ENCODE measurements at places on chromosomes 3 and 15.

GRCh38 chr3:115814778-115815380, 191.6 kb downstream of the GAP43 start:
- DNase-seq = peak; percentile 70

DNA sequence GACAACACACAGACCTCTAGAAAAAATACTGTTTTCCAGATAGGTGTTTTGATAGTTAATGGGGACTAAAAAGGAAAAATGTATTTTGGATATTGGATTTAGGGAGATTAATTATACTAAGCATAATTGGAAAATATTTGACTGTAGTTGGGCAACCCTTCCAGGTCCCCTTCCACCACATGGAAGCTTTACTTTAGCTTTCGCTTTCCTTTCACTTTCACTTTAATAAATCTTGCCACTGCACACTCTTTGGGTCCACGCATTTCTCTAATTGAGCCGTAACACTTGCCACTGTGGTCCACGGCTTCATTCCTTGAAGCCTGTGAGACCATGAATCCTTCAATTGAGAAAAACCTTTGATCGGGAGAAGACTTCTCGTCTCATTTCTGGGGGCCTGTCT, 15.5 kb downstream of the GLDN start:
- no peak for DNase-seq

GRCh38 chr3:196749125-196749524, 9.5 kb downstream of the PAK2 start:
- peak; percentile 55 for DNase-seq

DNA sequence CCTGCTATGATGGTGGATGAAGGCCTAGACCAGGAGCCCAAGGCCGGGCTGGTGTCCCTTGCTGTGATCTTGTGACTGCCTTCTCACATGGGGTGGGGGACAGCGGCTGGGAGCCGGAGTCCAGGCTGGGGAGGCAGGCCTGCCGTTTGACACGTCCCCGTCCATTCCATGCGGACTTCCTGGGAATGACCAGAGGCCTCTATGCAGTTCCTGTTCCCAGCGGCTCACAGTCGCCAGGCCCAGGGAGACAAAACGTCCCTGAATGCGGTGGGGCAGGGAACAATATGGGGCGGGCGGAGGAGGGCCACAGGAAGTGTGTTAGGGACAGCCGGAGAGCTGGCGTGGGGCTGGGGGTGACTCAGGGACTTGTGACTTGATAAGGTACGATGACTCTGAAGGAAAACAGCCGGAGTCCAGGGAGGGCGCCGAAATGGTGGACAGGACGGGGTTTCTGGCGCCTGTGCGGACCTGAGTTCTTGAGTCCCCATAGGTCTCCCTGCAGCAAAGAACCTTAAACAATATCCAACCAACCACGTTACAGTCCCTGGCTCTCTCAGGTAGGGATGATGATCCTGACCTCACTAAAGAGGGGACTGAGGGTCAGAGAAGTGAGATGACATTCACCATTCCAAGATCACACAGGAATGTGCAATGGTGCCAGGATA, 40.5 kb upstream of the SMAD6 start:
- no peak for DNase-seq

DNA sequence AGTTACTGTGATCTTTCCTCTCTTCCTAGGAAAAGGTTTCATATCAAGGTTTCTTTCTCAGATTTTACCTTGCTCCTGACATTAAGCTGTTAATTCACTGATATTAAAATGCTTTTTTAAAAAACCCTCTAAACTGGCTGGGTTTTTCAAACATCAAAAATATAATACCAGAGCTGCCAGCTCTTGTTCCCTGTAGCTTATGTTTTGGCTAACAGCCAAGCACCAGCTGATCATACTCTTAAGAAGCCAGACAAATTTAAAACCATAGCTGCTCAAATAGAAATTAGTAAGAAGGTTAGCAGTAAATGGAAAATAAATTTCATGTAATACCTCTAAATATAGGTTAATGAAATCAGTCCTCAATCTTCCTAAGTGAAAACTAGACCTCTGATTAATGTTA, 657.5 kb downstream of the GRM7 start:
- no peak for DNase-seq

GRCh38 chr3:112734171-112734570, 93.2 kb upstream of the CCDC80 start:
- DNase-seq = no peak

DNA sequence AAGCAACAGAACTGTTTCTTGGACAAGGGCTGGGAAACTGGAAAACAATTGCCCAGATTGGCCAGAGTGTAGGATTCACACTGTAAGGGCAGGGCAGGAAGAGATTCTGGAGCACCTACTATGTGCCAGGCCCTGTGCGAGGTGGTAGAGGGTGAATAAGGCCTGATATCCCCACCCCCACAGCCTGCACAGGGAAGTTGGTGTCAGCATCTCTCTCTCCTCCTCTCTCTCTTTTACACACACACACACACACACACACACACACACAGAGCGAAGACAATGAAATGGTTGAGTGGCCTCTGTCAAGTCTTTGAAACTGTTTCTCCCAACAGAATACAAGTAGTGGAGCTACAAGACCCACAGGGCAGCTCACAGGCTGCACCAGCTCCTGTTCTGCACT, 47.1 kb upstream of the SLCO2A1 start:
- no peak for DNase-seq

GRCh38 chr3:150921209-150921608, 16.0 kb upstream of the MINDY4B start:
- no peak for DNase-seq

- DNase-seq = no peak
These were observed 1.4 kb downstream of the PCCB start for GRCh38 chr3:136251511-136251910.
